Uterine smooth muscle cell (primary cell): ENCODE measurements at places on chromosomes 3 and 15. TPM values are rescaled to one million over a fixed set of nuclear protein-coding genes. Genes with fewer than 3 reads are reported as not detected.

The WNT5A gene
- 4.4 and 8.9 TPM in 2 replicates for total RNA-seq

The DHX30 gene
- 60.2 and 83.8 TPM in 2 replicates for total RNA-seq

The ACTRT3 gene
- 3.7 and 4.2 TPM in 2 replicates for total RNA-seq

The CCDC54 gene
- total RNA-seq = not detected in 2 replicates

The SLC35G2 gene
- total RNA-seq = 14.2 and 20.5 TPM in 2 replicates

The LXN gene
- total RNA-seq = 196 and 234 TPM in 2 replicates
